ENCODE measurements at places on chromosomes 11 and 22.

DNA sequence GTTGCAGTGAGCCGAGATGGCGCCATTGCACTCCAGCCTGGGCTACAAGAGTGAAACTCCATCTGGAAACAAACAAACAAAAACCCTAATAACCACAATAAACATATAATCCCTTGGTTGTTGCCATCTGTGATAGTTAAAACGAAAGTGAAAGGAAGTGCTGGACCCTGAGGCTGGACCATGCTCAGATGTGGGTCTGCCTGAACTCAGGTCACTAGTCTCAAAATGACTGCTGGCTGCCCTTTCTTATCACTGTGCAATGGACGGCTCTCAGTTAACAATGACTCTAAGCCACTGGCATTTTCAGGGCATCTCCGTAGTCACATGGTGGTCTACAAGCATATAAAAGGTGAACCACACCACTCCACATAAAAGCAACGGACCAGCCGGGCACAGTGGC is 48.2 kb upstream of the FTH1 start:
- no peak for DNase-seq

DNA sequence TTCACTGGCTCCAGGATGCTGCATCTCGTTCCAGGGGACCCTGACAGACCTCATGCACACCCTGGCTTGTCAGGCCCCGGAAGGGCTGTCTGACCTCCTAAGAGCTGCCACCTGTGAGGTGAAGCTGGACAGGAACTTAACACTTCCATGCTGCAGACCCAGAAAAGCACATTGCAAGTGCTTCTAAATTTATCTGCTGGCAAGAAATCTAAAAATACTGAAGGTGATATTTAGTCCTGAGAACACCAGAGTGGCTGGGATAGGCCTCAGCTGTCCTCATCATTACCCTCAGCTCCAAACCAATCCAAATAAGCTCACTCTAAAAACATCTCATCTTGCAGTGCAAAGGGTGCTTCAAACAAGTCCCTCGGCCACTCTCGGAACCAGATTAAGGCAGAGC is 46.7 kb downstream of the ABTB2 start:
- no peak for DNase-seq

GRCh38 chr22:41844513-41844912 is 11.6 kb downstream of the SREBF2 start:
- DNase-seq = no peak

DNA sequence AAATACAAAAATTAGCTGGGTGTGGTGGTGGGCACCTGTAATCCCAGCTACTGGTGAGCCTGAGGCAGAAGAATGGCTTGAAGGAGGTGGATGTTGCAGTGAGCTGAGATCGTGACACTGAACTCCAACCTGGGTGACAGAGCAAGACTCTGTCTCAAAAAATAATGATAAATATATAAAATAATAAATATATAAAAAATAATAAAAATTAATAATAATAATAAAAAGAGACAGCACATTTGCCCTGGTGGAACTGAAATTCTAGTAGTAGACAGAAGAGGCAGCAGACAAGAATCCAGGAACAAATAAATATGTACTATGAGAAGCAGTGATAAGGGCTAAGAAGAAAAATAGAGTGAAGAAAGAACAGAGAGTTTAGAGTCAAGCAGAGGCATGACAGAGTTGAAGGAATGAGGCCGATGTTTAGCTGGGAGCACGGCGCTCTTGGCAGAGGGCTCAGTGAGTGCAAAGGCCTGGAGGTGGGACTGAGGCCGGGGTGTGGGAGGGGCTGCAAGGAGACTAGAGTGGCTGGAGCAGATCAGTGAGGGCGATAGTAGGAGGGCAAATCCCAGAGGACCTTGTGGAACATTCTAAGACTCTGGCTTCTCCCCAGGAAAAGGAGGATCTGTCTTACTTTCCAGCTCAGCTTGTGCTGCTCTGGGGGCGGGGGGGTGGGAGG is 410.3 kb downstream of the MN1 start:
- no peak for DNase-seq

GRCh38 chr11:35381709-35382322 is 37.5 kb downstream of the SLC1A2 start:
- no peak for DNase-seq

- DNase-seq = no peak
Measured at GRCh38 chr22:49915610-49916009, 2.6 kb downstream of the ALG12 start.

GRCh38 chr11:76935042-76935441 is 74.3 kb downstream of the ACER3 start:
- no peak for DNase-seq

- DNase-seq = no peak
Measured at GRCh38 chr22:35727436-35727835, 9.8 kb downstream of the APOL5 start.

DNA sequence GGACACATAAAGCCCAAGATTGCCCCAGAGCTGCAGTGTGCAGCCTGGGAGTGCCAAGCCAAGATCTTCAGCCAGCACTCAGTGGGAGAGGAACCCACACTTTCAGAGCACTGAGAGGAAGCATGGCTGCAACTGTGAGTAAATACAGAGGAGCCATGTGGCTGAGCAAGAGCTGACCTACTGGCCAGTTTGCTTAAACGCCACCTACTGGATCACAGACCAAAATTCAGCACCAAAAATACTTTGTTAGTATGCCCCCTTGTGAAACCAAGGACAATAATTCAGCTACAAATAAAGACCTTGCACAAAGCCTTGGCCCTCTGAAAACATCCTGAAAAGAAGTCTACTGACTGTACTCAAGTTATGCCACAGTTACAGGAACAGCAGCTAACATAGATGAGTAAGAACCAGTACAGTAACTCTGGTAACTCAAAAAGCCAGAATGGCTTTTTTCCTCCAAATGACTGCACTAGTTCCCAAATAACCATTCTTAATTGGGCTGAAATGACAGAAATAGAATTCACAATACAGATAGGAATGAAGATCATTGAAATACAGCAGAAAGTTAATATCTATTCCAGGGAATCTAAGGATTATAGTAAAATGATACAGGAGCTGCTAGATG is 10.1 kb upstream of the OR4A15 start:
- no peak for DNase-seq

DNA sequence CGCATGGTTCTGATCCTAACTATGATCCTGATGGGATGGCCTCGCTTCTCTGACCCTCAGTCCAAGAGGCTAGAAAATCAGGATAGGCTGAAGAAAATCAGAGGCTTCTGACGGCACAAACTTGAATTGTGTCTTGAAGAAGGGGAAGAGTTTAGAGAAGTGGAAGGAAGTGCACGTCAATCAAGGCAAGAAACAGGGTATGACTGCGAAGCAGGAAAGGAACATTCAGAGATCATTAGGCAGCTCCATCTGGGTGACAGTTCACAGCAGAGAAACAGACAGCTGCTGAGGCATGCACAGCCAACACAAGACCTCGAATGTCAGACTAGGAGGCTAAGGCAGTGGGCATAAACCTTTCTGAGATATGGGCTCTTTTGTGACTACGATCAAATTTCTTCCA is 29.3 kb downstream of the CLPB start:
- no peak for DNase-seq

DNA sequence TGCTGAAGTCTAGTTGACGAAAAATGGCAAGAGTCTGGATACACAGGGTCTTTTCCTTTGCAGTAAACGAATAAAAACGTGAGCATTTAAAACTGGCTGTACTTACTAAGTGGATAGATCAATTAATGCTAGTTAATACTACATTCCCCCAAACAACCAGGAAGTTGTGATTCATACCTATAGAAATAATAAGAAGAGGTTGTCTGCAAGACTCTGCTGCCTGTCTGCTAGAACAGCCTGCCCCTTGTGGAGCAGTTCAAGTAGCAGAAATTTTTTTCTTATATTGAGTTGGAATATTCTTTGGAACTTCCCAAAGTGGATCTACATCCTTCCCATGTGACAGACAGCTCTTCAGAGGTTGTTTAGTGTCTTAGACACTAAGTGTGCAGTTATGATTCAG is 86.8 kb downstream of the TEAD1 start:
- DNase-seq = no peak

DNA sequence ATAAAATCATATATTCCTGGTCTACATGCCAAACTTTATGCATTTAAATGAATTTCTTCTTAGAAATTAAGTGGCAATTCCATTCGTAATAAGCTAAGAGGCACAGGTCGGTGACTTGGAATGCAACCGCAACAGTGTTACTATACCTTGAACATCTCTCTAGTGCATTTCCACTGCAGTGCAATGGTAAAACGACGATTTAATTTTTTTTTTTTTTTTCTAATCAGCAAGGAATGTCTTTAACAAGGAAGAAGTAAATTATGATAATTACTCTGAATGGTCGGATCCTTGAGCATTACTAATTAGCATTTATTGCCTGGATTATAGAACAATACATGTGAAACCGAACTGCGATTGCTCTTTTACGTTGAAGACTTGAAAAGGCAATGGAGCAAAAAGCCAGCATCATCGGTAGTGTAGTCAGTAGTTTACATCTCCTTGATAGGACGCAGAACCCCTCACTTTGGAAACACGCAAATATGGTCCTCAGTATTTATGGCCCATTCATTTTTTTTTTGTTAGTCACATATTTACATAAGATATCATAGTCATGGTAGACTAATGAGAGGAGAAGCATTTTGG is 20.2 kb downstream of the BLID start:
- no peak for DNase-seq

DNA sequence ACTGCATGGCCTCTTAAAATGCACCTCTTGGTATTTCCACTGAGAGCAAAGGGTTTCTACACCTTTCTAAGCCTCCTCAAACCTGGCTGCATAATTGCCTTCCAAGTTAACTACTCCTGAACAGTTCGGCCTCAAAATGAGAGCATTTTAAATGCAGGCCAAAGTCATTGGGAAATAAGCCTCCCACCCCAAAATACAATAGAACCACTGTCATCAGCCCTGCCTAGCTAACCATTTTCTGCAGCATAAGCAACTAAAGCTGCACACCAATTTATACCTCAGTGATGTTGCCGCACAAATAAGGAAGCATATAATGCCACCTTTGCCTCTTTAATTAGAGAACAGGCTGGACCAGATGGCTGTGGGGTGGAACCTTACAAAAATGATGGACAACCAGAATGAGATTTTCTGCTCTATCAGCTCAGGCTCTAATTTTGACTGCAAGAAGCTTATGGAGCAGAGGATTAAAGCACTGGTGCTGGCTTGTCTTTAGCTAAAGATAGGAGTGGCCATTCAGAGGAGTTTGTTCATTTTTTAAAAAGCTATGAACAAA is 4.3 kb downstream of the TOB2 start:
- DNase-seq = no peak

DNA sequence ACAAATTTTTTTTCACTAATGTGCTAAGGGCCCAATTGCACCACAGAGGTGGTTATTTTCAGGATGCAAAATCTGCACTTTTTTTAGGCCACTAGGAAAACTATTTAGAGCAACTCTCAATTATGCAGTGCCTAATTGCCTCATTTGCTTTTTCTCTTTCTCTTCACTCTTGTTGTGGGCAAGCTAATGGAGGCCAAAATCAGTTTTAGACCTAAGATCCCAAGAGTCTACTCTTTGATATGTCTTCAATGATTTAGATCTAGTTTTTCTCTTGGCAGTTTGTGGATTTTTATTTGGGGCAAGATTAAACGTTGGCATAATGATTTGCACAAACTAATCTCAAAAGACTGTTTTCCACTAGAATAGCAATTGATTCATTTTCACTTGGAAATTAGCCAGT is 1996.9 kb downstream of the LRRC4C start:
- DNase-seq = no peak

GRCh38 chr11:69007975-69008381 is 5.1 kb downstream of the MRGPRF start:
- no peak for DNase-seq

GRCh38 chr11:104191124-104191523 is 27.2 kb upstream of the PDGFD start:
- DNase-seq = no peak

DNA sequence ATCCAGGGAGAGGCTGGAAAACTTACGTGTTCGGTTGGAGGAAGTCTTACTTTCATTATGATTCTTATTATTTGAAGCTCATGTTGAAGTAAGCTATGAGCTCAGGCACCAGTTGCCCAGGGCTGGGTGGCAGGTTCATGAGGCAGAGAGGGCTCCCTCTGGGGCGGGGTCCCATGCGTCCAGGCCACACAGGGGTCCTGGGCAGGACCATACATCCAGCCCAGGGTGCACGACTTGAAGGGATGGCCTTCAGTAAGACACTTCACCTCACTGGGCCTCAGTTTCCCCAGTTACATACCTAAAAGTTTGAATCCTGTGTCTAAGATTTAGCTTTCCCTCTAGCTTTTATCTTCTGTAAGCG is 107.3 kb upstream of the B3GAT1 start:
- DNase-seq = no peak

DNA sequence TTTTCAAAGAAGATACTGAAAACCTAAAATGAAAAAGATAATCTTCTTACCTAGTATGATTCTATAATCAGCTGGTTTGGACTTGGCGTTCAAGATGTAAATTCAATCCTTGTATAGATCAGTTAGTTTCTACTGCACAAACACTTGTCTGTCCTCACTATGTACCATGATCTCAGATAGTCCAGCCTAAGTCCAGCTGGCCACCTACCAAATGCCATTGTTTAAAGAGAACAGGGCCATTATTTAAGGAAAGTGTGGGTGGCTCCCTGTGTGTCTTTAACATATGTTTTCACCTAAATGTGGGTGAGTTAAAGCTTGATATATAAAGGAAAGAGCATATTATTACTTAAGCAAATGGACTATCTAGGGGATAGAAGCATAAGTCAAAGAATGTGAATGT is 38.6 kb downstream of the BLID start:
- no peak for DNase-seq

GRCh38 chr22:20241579-20242392 is 26.3 kb downstream of the RTN4R start:
- no peak for DNase-seq

DNA sequence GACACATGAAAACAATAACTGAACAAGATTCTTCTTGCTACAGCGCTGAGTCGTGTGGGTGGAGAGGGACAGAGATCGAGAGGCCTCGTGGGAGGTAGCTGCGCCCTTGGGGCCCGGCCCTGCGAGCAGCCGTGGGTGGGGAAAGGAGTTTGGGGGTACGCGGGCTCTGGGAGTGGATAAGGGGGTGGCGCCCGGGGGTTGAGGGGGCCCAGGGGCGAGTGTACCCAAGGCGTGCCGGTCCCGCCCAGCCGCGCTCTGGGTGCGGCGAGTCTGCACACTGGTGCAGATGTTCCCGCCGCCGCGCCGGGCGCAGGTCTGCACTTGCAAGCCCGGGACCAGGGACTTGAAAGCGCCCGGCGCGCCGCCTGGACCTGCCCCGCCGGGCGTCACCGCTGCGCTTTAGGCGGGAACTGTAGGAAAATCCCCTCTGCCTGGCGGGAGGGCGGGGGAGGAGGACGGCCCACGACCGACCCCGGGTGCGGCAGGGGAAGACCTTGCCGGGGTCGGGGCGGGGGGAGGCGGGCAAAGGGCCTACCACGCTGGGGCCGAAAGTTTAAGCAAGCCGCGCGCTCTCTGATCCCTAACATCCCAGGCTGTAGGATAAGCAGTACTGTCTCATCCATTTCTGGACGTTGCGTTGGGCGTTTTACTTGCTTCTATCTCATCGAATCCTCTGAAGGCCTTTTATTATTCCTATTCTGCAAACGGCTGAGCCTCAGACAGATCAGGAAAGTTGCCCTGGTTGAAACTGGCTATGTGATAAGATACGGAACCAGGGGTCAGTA is 1.4 kb upstream of the KREMEN1 start:
- no peak for DNase-seq
